ENCODE measurements at places on chromosomes 11 and 22.

GRCh38 chr11:2826679-2827056 lies 58.9 kb downstream of the CDKN1C start:
- no peak for DNase-seq

DNA sequence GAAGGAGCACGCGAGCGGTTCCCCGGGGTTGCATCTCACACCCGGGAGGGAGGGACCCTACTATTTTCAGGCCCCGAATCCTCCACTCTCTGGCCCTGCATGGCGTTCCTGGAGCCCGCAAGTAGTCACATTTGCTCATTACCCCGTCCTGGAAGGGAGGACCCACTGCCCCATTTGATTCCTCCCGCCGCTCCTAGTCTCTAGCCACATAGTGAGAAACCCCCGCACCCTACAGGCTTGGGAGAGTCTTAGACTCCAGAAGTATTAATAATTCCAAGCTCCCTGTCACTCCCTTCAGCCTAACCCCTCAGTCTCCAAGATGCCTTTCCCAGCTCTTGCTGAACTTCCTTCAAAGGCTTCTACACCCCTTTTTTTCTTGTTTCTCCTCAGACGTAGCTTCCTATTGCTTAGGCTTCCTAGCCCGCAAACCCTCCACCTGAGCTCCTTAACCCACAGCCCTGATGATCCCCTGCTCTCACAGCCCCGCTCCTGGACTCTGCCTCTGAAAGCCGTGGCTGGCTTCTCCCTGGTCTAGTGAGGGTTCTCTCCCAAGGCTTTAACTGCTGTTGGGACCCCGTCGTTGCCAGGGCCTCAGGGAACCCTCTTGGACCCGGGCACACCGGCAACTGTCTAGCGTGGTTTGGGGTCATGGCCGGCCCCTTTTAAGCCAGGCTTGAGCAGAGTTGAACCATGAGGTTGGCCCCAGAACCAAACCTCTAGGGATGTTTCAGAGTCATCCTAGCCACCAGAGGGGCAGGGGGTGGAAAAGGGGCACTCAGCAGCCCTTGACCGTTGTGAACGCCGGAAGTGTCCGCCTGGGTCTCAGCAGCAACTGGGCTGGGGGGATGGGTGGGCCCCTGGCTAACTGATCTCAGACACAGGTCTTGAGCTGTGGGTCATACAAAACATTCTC lies 862 bp downstream of the GGA1 start:
- no peak for DNase-seq

- DNase-seq: no peak
Measured at GRCh38 chr11:37484298-37484697, 886.3 kb upstream of the RAG2 start.

GRCh38 chr11:130906616-130907015 lies 9.7 kb downstream of the SNX19 start:
- no peak for DNase-seq

- no peak for DNase-seq
Measured at GRCh38 chr11:45321669-45322068, 35.5 kb upstream of the SYT13 start.

GRCh38 chr22:23178512-23179254 lies 1.6 kb upstream of the BCR start:
- DNase-seq: peak; percentile 65

DNA sequence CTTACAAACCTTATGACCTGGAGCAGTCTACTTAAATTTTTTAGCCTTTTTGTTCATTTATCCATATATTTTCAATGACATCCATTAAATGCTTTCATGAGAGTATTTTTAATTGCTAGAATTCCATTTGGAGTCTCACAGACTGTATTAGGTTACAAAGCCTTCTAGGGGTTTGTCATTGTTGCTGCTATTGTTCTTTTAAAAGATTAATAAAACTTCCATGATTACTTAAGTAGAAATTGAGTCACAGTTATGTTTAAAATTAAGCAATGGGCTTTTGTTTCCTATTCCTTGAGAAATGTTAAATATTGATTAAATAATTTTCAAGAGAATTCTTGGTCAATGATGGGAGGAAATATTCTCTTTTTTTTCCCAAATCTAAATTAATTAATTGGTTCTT lies 1408.4 kb upstream of the RAG2 start:
- DNase-seq: no peak
